KBM-7 (cell line): ENCODE measurements at places on chromosomes 16 and 17.
A peak's percentile ranks its signal among the peaks of the same experiment; 100 is the strongest.

DNA sequence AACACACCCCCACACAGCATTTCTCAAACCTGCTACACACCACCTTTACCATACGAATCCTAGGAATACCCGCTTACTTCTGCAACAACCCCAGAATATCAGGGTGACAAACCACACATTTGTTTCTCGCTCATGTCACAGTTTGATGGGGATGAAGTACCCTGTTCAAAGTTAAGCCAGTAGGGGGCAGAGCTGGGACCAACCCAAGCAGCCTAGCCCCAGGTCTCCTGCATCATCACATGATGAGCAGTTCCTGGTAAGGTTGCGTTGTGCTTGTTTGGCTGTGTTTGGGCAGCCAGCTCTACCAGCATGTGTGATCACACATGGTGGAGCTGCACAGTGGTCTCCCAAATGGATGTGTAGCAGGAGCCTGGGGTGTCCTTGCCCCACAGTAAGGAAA, 103.6 kb upstream of the C16orf82 start:
- DNase-seq = no peak

DNA sequence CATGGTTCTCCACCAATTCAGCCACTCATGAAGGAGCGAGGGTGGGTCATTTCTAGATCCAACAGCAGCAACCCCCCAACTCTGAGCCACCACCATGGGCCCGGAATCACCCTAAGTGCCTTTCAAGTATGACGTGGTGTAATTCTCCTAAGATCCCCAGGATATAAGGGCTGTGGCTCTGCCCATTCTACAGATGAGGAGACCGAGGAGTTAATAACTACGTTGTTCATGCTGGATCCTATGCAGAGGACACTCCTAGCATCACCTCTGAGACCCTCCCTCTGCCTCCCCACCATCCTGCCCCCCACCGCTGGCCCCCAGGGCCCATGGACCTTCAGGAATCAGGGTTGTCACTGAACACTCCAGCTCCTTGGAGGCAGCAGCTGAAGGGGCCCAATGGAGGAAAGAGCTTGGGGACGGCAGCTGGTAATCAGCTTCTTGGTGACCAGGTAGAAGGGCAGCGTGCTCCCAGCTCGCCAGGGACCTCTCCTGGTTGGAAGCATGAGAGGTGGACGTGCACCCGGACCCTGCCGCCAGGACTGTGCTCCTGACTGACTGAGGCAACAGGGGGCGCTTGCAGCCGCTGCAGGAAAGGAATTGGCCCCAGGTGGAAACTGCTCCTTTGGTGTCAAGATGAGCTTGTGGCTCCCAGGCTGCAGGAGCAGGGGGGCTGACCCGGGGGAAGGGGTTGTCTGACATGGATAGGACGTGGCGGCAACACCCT, 28.2 kb upstream of the CACNG1 start:
- DNase-seq = no peak

DNA sequence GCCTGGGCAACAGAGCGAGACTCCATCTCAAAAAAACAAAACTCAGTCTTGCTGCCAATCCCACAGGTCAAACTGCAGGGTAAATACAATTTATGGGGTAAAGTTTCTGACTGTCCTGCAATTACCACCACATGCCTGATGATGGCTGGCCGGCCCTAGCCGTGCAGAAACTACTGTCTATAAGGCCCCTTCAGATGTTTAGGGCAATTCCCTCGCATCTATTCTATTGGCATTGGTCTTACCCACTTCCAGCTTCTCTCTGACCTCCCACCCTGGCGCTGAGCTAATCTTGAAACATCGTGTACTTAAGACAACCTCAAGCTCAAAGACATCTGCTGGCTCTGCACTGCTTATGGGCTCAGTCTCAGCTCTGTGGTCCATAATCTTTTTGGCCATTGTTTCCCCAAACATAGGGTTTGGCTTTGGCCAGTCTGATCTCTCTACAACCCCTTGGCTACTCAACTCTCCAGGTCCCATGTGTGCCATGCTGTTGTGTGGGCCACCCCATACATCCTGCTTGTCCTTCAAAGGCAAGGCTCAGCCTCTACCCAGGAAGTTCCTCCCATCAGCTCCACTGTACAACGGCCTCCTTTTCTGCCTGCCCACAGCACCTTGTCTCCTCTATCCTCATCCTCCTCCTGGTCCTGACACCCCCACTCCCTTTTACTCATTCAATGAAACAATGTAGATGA, 16.6 kb downstream of the MAP3K14 start:
- no peak for DNase-seq

- DNase-seq = peak; percentile 58
Observed at GRCh38 chr17:45302649-45303173, 14.1 kb downstream of the MAP3K14 start.

GRCh38 chr17:79046916-79047280, 22.9 kb downstream of the C1QTNF1 start:
- DNase-seq = no peak

DNA sequence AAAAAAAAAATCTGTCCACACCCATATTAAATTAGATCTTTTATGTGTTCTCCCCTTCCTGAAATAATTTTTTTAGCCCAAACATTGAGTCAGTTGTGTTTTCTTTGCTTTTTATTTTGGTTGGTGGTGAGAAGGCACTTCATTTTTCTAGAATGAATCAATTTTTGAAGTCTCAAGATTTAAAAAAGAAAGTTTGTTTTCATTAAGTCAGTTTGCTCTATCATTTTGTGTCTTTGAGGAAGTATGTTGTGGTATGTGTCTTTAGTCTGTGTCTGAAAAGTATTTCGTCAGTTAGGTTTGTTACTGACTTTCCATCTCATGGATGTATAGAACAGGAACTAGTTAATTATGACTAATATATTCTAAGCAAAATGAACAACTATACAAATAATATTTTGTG, 3.8 kb downstream of the IGF2BP1 start:
- peak; percentile 56 for DNase-seq

DNA sequence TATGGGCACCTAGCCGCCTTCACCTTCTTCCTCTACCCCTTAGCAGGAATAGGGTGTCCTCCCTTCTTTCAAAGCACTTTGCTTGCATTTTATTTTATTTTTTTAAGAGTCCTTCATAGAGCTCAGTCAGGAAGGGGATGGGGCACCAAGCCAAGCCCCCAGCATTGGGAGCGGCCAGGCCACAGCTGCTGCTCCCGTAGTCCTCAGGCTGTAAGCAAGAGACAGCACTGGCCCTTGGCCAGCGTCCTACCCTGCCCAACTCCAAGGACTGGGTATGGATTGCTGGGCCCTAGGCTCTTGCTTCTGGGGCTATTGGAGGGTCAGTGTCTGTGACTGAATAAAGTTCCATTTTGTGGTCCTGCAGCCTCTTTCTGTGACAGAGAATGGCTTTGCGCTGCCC, 4.6 kb downstream of the TMUB2 start:
- DNase-seq = no peak

- no peak for DNase-seq
Observed at GRCh38 chr16:48271728-48272127, 24.4 kb upstream of the ABCC11 start.

DNA sequence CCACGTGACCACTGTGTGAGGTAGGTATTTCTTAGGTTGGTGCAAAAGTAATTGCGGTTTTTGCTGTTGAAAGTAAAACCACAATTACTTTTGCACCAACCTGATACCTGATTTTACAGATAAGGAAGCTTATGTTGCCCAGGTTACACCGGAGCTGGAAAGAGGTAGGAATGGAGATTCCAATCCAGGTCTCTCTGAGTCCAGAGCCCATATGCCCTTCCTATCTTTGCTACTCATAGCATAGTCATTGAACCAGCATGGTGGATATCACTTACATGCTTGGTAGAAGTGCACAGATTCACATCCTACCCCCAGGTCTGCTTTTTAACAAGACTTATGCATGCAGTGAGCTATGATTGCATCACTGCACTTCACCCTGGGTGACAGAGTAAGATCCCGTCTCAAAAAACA, 61.8 kb downstream of the ARSG start:
- no peak for DNase-seq

- DNase-seq = no peak
Observed at GRCh38 chr17:30520882-30521281, 43.7 kb downstream of the GOSR1 start.
